HFF-Myc (cell line): ENCODE measurements at places on chromosomes 12 and 14.

GRCh38 chr14:104284636-104285507 lies 146.5 kb downstream of the KIF26A start:
- DNase-seq = no peak

DNA sequence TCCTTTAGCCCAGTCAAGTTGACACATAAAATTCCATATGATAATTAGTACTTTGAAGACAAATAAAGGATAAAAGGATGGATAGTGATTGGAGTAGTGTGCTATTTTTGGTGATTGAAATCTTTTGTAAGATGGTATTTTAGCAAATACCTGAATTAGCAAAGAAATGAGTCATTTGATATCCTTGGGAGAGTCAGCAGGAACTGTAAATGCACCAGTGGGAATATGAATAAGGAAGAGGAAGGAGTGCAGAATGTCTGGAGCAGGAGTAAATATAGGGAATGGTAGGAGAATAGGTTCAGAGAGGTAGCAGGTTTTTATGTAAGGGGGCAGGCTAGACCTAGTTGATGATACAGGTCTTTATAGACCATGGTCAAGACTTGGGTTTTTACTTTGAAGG lies 75.0 kb downstream of the TRMT5 start:
- DNase-seq = no peak

DNA sequence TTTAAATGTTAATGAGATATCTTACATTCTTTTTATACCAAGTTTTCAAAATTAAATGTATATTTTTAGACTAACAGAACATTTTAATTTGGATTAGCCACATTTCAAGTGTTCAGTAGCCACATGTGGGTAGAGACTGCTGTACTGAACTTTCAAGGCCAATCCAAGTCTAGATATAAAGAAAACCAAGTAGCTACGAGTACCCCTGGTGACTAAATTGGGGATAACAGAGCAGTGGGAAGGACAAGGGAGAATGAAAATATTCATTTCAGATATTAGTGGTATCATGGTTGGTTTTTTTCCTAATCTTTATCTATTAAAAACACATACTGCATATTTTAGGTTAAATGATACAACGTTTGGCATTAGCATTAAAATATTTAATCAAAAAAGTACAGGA lies 69.4 kb upstream of the RHOJ start:
- no peak for DNase-seq

GRCh38 chr14:71115821-71116567 lies 208.7 kb downstream of the PCNX1 start:
- no peak for DNase-seq

DNA sequence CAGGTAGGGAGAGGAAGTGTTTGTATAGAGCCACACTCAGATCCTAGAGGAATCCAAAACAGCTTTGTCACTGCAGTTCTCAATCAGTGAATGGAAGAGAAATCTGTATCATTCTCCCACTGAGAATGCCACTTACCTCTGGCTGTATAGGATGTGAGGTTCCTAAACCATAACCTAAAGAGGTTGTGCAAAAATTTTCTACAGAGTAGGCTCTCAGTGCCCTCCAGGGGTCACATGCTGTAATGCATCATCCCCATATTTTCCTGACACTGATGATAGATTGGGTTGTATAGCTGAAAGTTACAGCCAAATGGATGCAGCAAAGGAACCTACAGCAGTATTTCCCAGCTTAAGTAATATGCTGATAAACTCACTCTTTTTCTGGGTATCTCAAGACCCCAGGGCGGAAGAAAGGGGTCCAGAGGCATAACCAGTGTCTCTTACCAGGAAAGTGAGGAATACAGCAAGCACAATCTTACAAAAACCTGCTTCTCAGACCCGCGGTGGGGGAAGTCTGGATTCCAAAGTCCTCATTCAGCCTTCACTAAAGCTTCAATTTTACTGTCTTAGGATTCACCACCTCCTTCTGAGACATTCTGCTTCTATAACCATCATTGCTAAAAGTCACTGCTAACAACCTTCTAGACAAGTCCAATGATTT lies 3.8 kb downstream of the BCDIN3D start:
- DNase-seq = no peak
